ENCODE measurements at places on chromosomes 5 and 9. TPM values are rescaled to one million over a fixed set of nuclear protein-coding genes. Genes with fewer than 3 reads are reported as not detected.

DNA sequence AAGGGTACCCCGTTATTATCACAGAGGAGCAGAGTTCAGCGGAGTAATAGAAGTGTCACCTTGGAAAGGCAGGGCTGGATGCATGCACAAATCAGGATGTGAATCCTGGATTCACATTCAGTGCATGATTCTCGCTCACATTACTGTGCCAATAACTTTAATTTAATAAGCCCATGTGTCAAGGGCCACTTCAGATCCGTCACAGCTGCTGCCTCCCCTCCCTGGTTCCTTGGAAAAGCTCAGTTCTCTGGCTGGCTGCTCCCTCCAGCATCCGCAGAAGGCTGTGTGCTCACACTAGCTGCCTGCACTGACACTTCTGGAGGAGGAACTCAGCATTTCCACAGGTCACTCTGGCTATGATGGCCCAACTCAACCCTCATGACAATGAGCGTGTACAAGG lies 256.8 kb upstream of the ADAMTS16 start:
- H3K4me3 ChIP-seq: no peak overlapping the region
- H3K4me1 ChIP-seq: no peaks in the 10 kb centered on the region
- no peaks in the 10 kb centered on the region for H3K27me3 ChIP-seq
- H3K36me3 ChIP-seq: no peaks in the 10 kb centered on the region

GRCh38 chr5:54670281-54670680 lies 152.7 kb downstream of the SNX18 start:
- H3K4me3 ChIP-seq: no peak overlapping the region
- H3K4me1 ChIP-seq: no peaks in the 10 kb centered on the region
- DNase-seq: no peak
- H3K27ac ChIP-seq: no peak overlapping the region

The ACOT12 gene
- not detected for polyA plus RNA-seq

DNA sequence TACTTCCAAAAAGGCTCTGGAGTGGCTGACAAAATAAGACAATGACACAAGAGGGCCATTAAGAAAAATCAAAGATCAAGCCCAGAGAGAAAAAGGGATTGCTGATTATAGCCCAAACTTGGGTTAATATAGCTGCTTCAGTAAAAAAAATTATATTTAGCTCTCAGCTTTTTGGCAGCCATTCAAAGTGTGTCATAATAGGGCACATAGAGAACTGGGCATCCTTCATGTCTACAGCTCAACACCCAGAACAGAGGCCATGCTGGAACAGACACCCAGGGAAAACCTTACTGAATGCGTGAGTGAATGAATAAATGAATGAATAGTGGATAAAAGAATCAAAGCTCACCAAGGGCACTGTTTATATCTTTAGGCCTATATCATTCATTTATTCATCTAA lies 110.1 kb downstream of the SLIT3 start:
- DNase-seq: no peak
- H3K4me3 ChIP-seq: no peak overlapping the region
- H3K36me3 ChIP-seq: no peaks in the 10 kb centered on the region

The ASTN2 gene
- 3.8 TPM for polyA plus RNA-seq

GRCh38 chr5:169534311-169534880 lies 49.2 kb upstream of the SPDL1 start:
- no peak overlapping the region for H3K27ac ChIP-seq
- DNase-seq: no peak
- H3K4me3 ChIP-seq: no peak overlapping the region
- no peaks in the 10 kb centered on the region for H3K36me3 ChIP-seq

The INSL6 gene
- polyA plus RNA-seq: not detected

The HNRNPAB gene
- polyA plus RNA-seq: 110 TPM

DNA sequence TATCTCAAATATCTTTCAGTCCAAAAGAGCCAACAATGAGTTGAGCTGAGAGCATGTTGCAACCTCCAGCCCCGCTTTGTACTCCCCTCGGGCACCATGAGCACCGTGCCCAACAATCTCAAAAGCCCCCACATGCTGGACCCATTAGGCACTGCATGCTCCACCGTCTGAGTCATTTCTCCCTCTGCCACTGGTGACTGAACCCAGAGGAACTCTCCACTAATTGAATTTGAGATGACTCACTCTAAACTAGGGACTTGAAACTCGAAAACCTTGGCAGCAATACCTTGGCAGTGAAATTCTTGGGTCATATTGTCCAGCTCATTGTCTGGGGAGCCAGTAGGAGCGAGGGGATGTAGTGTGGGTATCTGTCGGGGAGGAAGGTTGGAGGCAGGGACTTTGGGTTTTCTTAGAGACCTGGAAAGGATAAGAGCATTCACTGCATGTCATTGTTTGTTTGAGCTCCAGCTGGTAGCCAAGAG lies 49.9 kb upstream of the SLIT3 start:
- no peak overlapping the region for H3K4me3 ChIP-seq
- H3K27ac ChIP-seq: no peak overlapping the region
- no peaks in the 10 kb centered on the region for H3K4me1 ChIP-seq
- no peak for DNase-seq

DNA sequence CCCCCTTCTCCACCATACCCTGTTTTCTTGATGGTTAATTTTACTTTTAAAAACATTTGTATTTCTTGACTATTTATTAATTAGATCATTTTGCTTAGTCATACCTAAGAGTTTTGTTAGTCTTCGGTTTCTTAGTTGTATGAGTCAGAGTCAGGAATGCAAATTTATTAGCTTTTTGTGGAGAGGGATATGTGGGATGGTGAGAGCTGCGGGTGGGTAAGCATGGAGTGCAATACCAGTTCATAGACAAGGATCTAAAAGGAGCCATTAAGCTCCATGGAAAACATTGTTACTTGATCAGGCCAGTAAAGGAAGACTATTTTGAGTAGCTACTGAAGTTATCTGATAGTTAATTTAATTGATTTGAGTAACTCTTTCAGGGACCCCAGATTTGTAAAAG lies 77.5 kb downstream of the ZSWIM6 start:
- H3K27me3 ChIP-seq: no peaks in the 10 kb centered on the region
- peak; percentile 21 for DNase-seq
- H3K4me1 ChIP-seq: peaks cover 21% of the 10 kb centered on the region
- no peaks in the 10 kb centered on the region for H3K36me3 ChIP-seq
- H3K4me3 ChIP-seq: no peak overlapping the region

GRCh38 chr9:1292384-1292783 lies 242.2 kb downstream of the DMRT2 start:
- H3K4me3 ChIP-seq: no peak overlapping the region
- no peaks in the 10 kb centered on the region for H3K36me3 ChIP-seq
- H3K27me3 ChIP-seq: no peaks in the 10 kb centered on the region
- no peak overlapping the region for H3K27ac ChIP-seq

The CD74 gene
- 288 TPM for polyA plus RNA-seq

DNA sequence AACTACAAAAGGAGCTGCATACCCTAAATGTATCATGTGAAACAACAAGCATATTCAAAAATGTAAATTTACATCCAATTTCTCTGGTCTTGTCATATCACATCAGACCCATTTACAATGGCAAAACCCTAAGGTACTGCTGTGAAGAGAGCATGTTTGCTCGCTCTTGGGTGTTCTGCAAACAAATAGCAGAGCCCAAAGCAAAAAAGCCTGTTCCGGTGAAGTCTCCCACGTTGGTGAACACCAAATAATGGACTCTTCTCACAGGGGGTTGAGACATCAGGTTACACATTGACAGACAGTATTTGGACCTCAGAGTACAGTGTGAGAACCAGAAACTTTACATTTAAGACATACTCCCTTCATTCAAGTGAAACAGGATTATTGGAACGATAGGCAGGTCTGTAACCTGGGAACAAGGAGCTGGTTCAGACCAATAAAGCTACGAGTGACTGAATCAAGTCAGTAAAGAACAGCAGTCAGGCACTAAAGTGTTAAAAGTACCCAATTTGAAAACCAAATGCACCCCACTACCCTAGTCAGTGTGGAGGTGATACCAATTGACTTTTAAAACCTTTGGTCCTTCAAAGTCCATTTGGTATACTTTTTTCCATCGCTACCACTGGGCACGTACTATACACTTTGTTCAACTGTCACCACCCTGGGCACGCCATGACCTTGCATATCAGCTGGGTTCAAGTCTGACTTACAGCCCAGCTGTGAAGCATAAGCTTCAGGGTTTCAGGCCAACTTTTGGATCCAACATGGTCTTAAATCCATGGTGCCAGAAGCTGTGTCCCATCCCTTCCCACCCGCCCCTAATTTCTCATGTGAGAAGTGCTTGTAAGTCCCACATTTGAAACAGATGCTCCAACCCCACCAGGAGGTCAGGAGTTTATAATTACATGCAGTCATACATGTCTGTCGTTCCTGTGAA lies 36.4 kb downstream of the ETF1 start:
- no peak for DNase-seq
- H3K4me1 ChIP-seq: no peaks in the 10 kb centered on the region
- no peaks in the 10 kb centered on the region for H3K27me3 ChIP-seq
- peaks cover 6% of the 10 kb centered on the region for H3K36me3 ChIP-seq
- no peak overlapping the region for H3K27ac ChIP-seq

GRCh38 chr5:87413343-87413645 lies 564 bp upstream of the CCNH start:
- peak overlapping the region; percentile 95 for H3K27ac ChIP-seq
- H3K4me3 ChIP-seq: peak overlapping the region; percentile 93
- no peaks in the 10 kb centered on the region for H3K4me1 ChIP-seq
- peaks cover 5% of the 10 kb centered on the region for H3K36me3 ChIP-seq

DNA sequence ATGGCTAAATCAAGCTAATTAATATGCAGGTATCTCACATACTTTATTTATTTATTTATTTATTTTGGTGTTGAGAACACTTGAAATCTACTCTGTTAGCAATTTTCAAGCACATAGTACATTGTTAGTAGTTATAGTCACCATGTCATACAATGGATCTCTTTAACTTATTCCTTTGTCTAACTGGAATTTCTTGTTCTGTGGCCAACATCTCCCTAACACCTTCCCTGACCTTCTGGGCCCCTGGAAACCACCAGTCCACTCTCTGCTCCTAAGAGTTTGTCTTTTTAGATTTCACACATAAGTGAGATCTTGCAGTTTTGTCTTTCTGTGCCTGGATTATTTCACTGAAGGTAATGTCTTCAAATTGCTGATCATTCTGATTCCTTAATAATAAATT lies 229.1 kb downstream of the SEMA5A start:
- no peaks in the 10 kb centered on the region for H3K27me3 ChIP-seq
- no peaks in the 10 kb centered on the region for H3K4me1 ChIP-seq
- no peak overlapping the region for H3K27ac ChIP-seq
- no peaks in the 10 kb centered on the region for H3K36me3 ChIP-seq
- DNase-seq: no peak

GRCh38 chr9:81633952-81634854 lies 55.1 kb downstream of the TLE1 start:
- H3K4me1 ChIP-seq: no peaks in the 10 kb centered on the region
- H3K36me3 ChIP-seq: no peaks in the 10 kb centered on the region
- H3K27me3 ChIP-seq: no peaks in the 10 kb centered on the region

GRCh38 chr5:146447734-146448380 lies 724 bp downstream of the TCERG1 start:
- no peaks in the 10 kb centered on the region for H3K36me3 ChIP-seq
- no peaks in the 10 kb centered on the region for H3K27me3 ChIP-seq
- DNase-seq: peak; percentile 56
- peak overlapping the region; percentile 90 for H3K4me3 ChIP-seq

The FBN2 gene
- polyA plus RNA-seq: 0.21 TPM

GRCh38 chr5:166349046-166349445 lies 1942.4 kb upstream of the WWC1 start:
- no peaks in the 10 kb centered on the region for H3K27me3 ChIP-seq
- no peak overlapping the region for H3K4me3 ChIP-seq
- DNase-seq: no peak
- no peaks in the 10 kb centered on the region for H3K36me3 ChIP-seq
- no peak overlapping the region for H3K27ac ChIP-seq
- no peaks in the 10 kb centered on the region for H3K4me1 ChIP-seq

DNA sequence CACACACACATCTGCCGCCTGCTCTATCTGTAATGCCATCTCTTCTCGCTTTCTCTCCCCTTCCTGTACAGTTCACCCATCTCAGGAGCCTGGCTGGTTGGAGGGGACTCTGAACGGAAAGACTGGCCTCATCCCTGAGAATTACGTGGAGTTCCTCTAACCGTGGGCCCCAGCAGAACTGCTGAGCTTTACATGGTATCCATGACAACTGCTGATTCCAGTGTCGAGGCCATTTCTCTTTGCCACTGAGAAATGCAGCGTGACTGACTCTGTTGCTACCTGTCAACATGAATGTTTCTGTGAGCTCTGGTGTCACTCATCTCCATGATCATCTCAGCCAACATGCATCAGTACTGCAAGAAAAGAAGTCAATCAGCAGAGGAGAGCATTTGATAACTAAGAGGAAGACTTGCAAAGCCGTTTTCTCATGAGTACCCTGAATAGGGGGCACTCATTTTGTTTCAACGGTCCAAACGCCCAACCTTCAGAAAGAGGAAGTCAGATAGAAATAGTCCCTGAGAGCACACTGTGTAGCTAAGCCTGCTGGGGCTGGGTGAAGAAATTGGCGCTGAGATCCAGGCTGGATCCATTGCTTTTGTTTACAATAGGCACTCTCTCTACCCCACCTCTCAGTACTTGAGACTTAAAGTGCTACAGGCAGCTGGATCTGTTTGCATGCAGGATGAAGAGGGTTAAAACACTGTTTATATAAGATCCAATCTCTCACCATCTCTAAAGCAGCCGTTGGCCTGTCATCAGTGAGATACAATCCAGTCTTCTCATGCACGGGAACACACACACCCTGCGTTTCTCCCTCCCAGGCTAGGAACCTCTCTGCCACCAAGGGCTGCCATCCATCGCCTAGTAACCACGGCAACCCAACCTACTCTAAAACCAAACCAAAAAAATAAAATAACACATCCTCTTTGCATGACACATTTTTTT lies 180.9 kb downstream of the NR3C1 start:
- peak overlapping the region; percentile 13 for H3K27ac ChIP-seq
- no peak overlapping the region for H3K4me3 ChIP-seq
- H3K4me1 ChIP-seq: no peaks in the 10 kb centered on the region
- no peak for DNase-seq
- no peaks in the 10 kb centered on the region for H3K36me3 ChIP-seq

DNA sequence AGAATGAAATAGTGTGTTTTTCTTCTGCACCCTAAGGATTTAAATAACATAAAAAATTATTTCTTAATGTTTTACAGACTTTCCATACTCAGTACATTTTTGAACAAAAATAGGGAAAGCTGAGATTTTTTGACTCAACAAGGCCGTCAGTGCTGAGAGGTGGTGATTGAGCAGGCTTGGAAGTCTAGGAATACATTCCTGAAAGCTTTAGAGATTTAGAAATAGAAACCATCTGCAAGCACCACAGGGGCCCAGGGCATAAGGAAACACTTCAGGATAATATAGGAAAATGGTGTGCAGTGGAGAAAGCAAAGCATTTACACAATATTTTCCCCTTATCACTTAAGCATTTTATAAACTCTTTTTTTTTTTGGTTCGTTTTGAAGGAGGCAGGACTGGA lies 5.2 kb downstream of the BASP1 start:
- H3K27ac ChIP-seq: no peak overlapping the region
- H3K27me3 ChIP-seq: no peaks in the 10 kb centered on the region
- no peaks in the 10 kb centered on the region for H3K36me3 ChIP-seq
- H3K4me3 ChIP-seq: no peak overlapping the region
- DNase-seq: no peak

The SV2C gene
- polyA plus RNA-seq: 1.6 TPM

- H3K27ac ChIP-seq: no peak overlapping the region
- H3K4me3 ChIP-seq: no peak overlapping the region
- no peaks in the 10 kb centered on the region for H3K36me3 ChIP-seq
- H3K27me3 ChIP-seq: peaks cover 8% of the 10 kb centered on the region
- peaks cover 9% of the 10 kb centered on the region for H3K4me1 ChIP-seq
- no peak for DNase-seq
These were observed 35.2 kb downstream of the KCNMB1 start for GRCh38 chr5:170353961-170354360.

GRCh38 chr5:170596482-170597044 lies 92.7 kb downstream of the KCNIP1 start:
- no peaks in the 10 kb centered on the region for H3K4me1 ChIP-seq
- H3K27me3 ChIP-seq: peaks cover 4% of the 10 kb centered on the region
- no peak overlapping the region for H3K27ac ChIP-seq
- no peak for DNase-seq
- no peak overlapping the region for H3K4me3 ChIP-seq
- H3K36me3 ChIP-seq: no peaks in the 10 kb centered on the region

The PCDHGA9 gene
- polyA plus RNA-seq: not detected
